ENCODE measurements at places on chromosomes 5 and 9.

- no peak for DNase-seq
Measured at GRCh38 chr9:71783120-71783523, 14.8 kb upstream of the CEMIP2 start.

GRCh38 chr5:151138114-151138513 lies 19.5 kb downstream of the ANXA6 start:
- DNase-seq, result no peak

DNA sequence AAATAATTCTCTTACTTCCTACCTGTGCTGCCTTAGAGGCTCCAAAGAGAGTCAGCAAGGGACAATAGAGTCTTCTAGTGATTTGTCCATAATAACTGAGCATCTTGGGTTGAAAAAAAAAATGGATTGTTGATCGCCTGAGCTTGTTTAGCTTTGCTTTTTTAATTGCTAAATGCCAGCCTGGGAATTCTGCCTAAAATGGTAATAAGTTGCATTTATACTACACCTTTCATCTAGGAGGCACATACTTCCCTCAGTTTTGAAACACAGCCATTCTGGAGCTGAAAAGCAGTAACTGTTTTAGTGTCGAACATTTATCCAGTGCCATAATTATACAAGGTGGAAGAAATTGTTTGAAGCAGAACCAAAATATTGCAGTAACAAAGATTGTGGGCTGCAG lies 421.3 kb downstream of the CAAP1 start:
- no peak for DNase-seq

- no peak for DNase-seq
Measured at GRCh38 chr9:85876628-85877027, 64.3 kb upstream of the NAA35 start.

DNA sequence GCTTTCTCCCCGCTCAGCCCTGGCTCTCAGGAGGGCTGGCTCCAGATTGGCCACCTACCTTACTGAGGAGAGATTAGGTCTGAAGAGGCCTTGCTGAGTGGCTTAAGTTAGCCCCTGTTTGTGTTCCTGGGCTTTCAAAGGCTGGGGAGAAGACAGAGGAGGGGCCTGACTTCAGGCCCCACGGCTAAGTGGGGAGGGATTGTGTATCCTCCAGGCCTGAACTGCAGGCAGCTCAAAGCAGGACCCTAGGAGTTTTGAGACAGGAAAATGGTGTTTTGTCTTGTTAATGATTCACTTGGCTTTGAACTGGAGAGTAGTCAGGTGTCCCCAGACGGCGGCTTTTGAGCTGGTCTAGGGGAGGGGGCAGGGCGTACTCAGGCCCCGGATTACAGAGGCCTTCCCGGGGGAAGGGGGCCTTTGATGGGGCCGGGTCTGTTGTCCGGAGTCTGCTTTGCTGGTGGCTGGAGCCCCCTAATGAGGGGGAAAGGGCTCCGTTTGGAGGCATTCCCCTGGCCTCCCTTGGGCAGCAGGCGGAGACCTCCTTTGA lies 162.0 kb upstream of the SMIM23 start:
- no peak for DNase-seq

DNA sequence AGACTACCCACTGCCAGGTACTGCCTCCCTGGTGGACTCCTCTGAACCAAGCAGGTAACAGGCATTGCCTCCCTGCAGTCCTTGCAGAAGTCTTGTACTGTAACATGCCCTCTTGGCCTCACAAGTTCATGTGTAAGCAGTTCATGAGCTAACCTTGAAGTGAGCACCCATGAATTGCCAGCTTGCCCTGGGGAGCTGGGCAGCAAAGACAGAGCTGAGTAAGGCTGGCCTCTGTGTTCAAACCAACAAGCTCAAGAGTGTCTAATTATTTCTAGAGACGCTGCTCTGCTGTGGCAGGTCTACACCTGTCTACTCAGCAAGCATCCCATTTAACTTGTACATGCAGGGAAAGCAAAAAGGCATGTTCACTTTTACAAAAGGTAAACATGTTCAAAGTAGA lies 113.5 kb downstream of the FEM1C start:
- DNase-seq, result peak; percentile 28

- DNase-seq, result no peak
Measured at GRCh38 chr9:136650021-136650420, 12.7 kb upstream of the EGFL7 start.
